Pancreas (tissue), 10 donors: ENCODE measurements at places on chromosomes 1 and 21. TPM values are rescaled to one million over a fixed set of nuclear protein-coding genes. Genes with fewer than 3 reads are reported as not detected.

GRCh38 chr1:118246646-118247045, 61.6 kb upstream of the SPAG17 start:
- no peak for DNase-seq

- no peak for DNase-seq
These were observed 46.9 kb upstream of the DISP3 start for GRCh38 chr1:11431941-11432507.

GRCh38 chr1:17306407-17306806, 1.6 kb upstream of the PADI4 start:
- no peak for DNase-seq

GRCh38 chr1:155933591-155934096, 569 bp downstream of the KHDC4 start:
- no peak for DNase-seq

- DNase-seq: no peak
These were observed 360 bp upstream of the GBP3 start for GRCh38 chr1:89023026-89023425.

RGS1 gene
- total RNA-seq: 1.2 TPM

CCDC185 gene
- not detected for total RNA-seq

DMBX1 gene
- total RNA-seq: not detected
